ENCODE measurements at places on chromosomes 5 and 9.

DNA sequence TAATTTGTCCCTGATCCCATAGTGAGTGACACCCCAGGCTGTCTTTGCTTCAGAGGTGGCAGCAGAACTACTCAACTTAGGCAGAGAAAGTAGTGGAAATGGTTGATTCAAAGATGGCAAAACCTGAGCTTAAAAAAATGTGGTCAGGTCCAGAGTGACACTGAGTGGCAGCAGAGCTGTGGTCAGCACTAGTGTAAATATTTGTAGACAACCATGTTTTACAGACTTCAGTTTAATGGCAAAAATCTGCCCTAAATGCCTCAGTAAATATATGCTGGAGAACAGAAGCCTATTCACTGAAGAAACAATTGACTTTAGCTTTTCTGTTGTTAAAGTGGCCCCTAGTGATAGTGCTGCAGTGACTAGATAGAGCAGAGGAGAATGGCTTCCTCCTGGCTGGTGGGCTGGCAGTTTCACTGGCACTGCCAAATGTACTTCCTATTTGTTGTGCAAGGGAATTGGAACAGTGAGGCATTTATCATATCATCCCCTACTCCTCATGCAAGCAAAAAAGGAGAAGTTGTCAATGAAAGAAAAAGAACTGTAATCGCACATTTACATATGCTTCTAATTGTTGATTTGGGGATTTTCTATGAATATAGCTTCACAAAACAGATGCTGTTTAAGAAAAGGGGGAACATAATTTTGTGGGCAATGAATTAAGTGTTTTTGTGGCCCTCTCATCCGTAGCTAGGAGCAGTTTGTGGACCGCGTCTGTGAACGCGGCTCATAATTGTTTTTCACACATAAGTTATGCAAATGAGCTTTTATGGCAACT, 12.0 kb downstream of the PBX3 start:
- peak; percentile 37 for DNase-seq

DNA sequence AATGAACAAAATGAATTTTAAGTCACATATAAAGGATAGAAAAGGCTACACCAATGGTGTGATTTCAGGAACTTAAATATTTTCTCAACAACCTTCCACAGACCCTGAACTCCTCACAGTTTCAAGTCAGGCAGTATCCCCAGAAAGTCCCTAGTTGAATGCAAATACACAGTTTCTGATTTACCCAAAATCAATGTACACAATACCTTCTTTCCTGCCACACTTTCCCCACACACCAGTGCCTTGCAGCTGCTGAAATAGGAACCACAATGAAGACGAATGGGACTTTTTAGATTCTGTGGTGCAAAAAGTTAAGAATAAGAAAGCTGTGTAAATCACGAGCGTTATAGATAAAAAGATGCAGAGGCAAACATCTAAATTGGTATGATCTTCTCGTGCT, 552.4 kb upstream of the MEF2C start:
- DNase-seq, result no peak

GRCh38 chr5:177509991-177510566, 453 bp upstream of the DOK3 start:
- DNase-seq, result no peak

- DNase-seq, result no peak
Observed at GRCh38 chr9:130414910-130415746, 29.6 kb upstream of the ASS1 start.

GRCh38 chr9:20989923-20990341, 41.5 kb downstream of the HACD4 start:
- DNase-seq, result no peak

- no peak for DNase-seq
Observed at GRCh38 chr9:34653151-34654072, 1.4 kb downstream of the IL11RA start.

DNA sequence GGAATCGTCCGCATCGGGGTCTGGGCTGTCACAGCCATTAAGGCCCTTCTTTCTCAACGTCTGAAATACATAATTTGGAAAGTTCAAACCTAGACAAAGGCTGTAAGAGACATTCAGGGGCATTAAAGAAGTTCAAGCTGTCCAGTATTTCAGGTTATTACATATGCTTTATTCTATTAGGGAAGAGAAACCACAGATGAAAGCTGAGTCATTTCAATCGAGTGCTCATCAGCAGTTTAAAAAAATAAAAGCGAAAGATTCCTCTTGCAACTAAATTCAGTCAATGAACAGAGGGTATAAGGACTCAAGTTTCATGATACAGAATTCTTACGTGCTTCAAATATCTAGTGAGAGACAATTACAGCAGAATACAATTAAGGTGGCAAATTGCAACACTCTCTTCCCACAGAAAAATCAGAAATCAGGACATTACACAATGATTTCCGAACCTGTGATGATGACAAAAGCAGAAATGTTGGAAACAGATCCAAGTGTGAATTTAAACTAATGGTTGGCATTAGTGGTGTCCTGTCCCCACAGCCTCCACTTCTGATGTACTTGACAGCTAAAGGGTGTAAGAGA, 121.6 kb downstream of the MEF2C start:
- no peak for DNase-seq

- peak; percentile 72 for DNase-seq
Observed at GRCh38 chr5:160315968-160316367, 3.6 kb upstream of the CCNJL start.

DNA sequence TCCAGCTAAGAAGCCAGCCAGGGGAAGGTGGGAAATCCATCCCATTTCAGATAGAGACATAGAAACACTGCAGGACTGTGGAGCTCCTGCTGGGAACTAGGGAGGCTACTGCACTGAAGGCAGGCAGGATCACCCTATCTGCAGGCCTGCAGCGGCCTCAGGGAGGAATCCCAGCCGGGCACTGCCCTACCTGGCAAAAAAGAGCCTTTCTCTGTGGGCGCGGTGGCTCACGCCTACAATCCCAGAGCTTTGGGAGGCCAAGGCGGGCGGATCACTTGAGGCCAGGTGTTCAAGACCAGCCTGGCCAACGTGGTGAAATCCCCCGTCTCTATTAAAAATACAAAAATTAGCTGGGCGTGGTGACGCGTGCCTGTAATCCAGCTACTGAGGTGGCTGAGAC, 71.4 kb upstream of the PHYKPL start:
- DNase-seq, result no peak

- no peak for DNase-seq
Observed at GRCh38 chr9:129394061-129394885, 216.2 kb upstream of the IER5L start.
